ENCODE measurements at places on chromosomes 1 and 21. TPM values are rescaled to one million over a fixed set of nuclear protein-coding genes. Genes with fewer than 3 reads are reported as not detected.

- peaks cover 9% of the 10 kb centered on the region for H3K27me3 ChIP-seq
- H3K27ac ChIP-seq: no peak overlapping the region
- H3K4me1 ChIP-seq: peaks cover 7% of the 10 kb centered on the region
- H3K36me3 ChIP-seq: no peaks in the 10 kb centered on the region
- DNase-seq: no peak
These were observed 1.5 kb downstream of the MGST3 start for GRCh38 chr1:165632491-165632890.

GRCh38 chr21:26843933-26844257, 1.3 kb downstream of the ADAMTS1 start:
- peaks cover 63% of the 10 kb centered on the region for H3K27me3 ChIP-seq
- DNase-seq: no peak
- H3K36me3 ChIP-seq: peaks cover 10% of the 10 kb centered on the region
- H3K27ac ChIP-seq: peak overlapping the region; percentile 71

Gene CDC42
- 365 TPM for total RNA-seq

- no peak overlapping the region for H3K4me3 ChIP-seq
- H3K27ac ChIP-seq: no peak overlapping the region
- no peaks in the 10 kb centered on the region for H3K36me3 ChIP-seq
- DNase-seq: no peak
These were observed 153.7 kb upstream of the C1orf174 start for GRCh38 chr1:4053774-4054173.

- peaks cover 29% of the 10 kb centered on the region for H3K36me3 ChIP-seq
- no peaks in the 10 kb centered on the region for H3K27me3 ChIP-seq
- no peak overlapping the region for H3K4me3 ChIP-seq
These were observed 34.1 kb downstream of the TP53BP2 start for GRCh38 chr1:223811634-223812101.

GRCh38 chr1:167905671-167906070, 8.3 kb downstream of the ADCY10 start:
- peaks cover 6% of the 10 kb centered on the region for H3K36me3 ChIP-seq
- peaks cover 12% of the 10 kb centered on the region for H3K27me3 ChIP-seq
- DNase-seq: no peak

- H3K4me3 ChIP-seq: no peak overlapping the region
- no peaks in the 10 kb centered on the region for H3K4me1 ChIP-seq
- no peak overlapping the region for H3K27ac ChIP-seq
- no peaks in the 10 kb centered on the region for H3K27me3 ChIP-seq
- no peak for DNase-seq
- no peaks in the 10 kb centered on the region for H3K36me3 ChIP-seq
These were observed 371.2 kb upstream of the PLXNA2 start for GRCh38 chr1:208615371-208615770.

Gene ARHGAP30
- total RNA-seq: 277 TPM

Gene PRRX1
- total RNA-seq: not detected

DNA sequence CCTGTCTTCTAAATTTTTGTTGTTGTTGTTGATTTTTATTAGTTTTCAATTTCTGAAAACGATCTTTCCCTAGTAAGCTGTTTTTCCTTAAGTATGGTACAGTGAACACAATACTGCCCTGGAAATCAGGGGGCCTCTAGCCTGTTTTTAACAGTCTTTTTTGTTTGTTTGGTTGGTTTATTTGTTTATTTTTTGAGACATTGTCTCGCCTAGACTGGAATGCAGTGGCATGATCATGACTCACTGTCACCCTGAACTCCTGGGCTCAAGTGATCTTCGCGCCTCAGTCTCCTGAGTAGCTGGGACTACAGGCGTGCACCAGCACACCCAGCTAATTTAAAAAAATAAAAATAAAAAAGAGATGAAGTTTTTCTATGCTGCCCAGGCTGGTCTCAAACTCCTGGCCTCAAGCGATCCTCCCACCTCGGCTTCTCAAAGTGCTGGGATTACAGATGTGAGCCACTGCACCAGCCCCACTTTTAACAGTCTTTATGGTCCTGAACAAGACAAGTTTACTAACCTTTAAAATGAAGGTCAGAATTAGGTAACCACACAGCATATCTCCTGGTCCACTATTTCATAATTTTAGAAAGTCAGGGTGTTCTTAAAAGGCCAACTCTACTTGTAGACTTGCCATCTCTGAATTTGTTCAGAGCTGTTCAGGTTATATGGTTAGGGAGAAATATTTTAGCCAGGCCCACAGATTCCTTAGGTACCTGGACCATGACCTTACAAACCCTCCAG, 35.4 kb downstream of the TBCE start:
- peaks cover 6% of the 10 kb centered on the region for H3K36me3 ChIP-seq
- DNase-seq: no peak
- no peak overlapping the region for H3K27ac ChIP-seq
- no peak overlapping the region for H3K4me3 ChIP-seq
- no peaks in the 10 kb centered on the region for H3K4me1 ChIP-seq

- no peak overlapping the region for H3K4me3 ChIP-seq
- no peaks in the 10 kb centered on the region for H3K36me3 ChIP-seq
- peaks cover 47% of the 10 kb centered on the region for H3K4me1 ChIP-seq
- H3K27me3 ChIP-seq: peaks cover 45% of the 10 kb centered on the region
These were observed 897 bp downstream of the COL16A1 start for GRCh38 chr1:31702836-31703404.

DNA sequence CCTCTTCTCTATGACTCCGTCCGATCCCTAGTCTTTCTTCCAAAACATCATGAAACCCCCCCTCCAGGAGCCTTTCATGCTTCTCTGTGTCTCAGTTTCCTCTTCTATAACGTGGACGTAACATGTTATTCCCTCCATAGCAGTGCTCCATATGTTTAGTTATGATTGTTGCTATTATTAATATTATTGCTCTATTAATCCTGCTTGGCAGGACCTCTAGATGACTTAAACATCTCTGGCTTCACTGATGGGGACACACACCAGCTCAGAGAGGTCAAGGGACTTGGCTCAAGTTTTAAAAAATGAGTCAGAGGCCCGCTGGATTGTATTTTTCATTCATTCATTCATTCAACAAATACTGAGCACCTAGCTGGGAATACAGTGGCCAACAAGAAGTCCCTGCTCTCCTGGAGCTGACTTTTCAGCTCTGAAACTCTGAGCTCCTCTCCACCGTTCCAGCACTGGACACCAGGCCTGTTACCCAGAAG, 404 bp upstream of the CPLANE2 start:
- no peak for DNase-seq
- H3K4me3 ChIP-seq: peak overlapping the region; percentile 84
- peak overlapping the region; percentile 87 for H3K27ac ChIP-seq
- peaks cover 34% of the 10 kb centered on the region for H3K4me1 ChIP-seq
- no peaks in the 10 kb centered on the region for H3K27me3 ChIP-seq

DNA sequence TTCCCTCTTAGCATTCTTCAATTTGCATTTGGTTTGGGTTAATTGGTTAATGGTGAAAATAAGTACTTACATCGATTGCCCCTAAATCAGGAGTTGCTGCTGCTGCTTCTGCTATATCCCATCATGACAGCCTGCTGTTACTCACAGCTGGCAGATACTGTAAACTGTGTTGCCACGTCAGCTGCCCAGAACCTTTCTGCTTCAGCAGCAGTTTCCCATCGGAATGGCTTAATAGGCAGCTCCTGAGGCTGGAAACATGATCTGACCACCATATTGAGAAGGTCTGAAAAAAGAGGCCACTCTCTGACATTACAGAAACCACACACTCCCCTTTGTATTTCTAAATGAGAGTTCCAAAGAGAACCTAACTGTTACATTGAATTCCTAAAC, 14.3 kb upstream of the SEC16B start:
- H3K27me3 ChIP-seq: no peaks in the 10 kb centered on the region
- no peaks in the 10 kb centered on the region for H3K36me3 ChIP-seq
- H3K27ac ChIP-seq: no peak overlapping the region
- H3K4me1 ChIP-seq: no peaks in the 10 kb centered on the region

DNA sequence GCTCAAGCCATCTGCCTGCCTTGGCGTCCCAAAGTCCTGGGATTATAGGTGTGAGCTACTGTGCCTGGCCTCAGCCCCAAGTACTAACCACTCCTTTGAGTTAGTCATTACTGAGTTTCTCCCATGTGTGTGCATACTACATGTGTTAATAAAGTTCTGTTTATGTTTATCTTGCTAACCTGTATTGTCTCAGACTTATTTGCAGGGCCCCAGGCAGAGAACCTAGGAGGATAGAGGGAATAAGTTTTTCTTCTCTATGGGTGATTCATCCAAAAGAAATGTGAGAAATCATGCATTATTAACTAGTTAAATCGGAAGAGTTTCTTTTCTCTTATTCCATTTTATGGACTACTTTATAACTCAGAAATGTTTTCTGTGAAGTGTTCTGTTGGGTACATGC, 203.9 kb upstream of the CACYBP start:
- no peaks in the 10 kb centered on the region for H3K36me3 ChIP-seq
- DNase-seq: no peak
- H3K4me3 ChIP-seq: no peak overlapping the region
- no peaks in the 10 kb centered on the region for H3K27me3 ChIP-seq

Gene CD1E
- not detected for total RNA-seq

Gene SYF2
- total RNA-seq: 37.1 TPM

GRCh38 chr1:12275370-12275769, 45.5 kb downstream of the VPS13D start:
- H3K27me3 ChIP-seq: no peaks in the 10 kb centered on the region
- H3K27ac ChIP-seq: no peak overlapping the region
- H3K36me3 ChIP-seq: peaks cover 51% of the 10 kb centered on the region

- H3K27ac ChIP-seq: no peak overlapping the region
- no peaks in the 10 kb centered on the region for H3K4me1 ChIP-seq
- peaks cover 21% of the 10 kb centered on the region for H3K27me3 ChIP-seq
These were observed 2.7 kb upstream of the PALMD start for GRCh38 chr1:99643021-99643779.

DNA sequence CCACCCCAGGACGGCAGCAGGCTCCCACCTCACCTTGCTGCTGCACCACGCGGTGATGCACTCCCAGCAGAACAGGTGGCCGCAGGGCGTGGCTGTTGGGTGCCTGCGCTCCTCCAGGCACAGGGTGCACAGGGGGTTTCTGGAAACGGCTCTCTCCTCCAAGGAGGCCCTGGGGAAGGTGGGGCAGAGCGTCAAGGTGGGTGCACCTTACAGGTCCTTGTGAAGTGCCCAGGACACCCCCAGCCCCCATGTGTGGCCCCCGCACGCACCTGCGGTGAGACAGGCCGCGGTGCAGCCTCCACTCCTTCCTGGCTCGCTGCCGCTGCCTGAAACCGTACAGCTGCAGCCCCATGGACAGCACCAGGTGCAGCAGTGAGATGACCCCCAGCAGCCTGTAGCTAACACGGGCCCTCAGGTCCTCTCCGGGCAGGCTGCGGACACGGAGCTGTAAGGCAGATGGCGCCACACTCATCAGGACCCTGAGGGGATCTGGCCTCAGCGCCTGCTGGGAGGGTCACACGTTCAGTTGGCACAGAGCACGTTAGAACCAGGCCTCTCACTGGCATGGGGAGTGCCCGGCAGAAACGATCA, 5.8 kb downstream of the PEX10 start:
- no peaks in the 10 kb centered on the region for H3K27me3 ChIP-seq
- peaks cover 32% of the 10 kb centered on the region for H3K36me3 ChIP-seq
- no peak for DNase-seq
- H3K4me3 ChIP-seq: no peak overlapping the region
- H3K27ac ChIP-seq: no peak overlapping the region
- H3K4me1 ChIP-seq: peaks cover 16% of the 10 kb centered on the region

DNA sequence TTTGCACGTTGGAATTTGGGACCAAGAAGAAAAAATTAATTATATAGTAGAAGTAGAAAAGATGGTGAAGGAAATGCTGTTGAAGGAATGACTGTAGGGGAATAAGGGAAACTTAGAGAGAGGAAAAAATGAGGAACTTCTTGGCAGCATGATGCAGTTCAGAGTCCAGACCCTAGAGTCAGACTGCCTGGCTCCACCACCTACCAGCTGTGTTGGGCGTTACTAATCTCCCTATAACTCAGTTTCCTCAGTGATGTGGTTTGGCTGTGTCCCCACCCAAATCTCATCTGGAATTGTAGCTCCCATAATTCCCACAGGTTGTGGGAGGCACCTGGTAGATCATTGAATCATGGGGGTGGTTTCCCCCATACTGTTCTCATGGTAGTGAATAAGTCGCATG, 1.3 kb upstream of the SELP start:
- DNase-seq: no peak
- no peaks in the 10 kb centered on the region for H3K27me3 ChIP-seq
- peaks cover 17% of the 10 kb centered on the region for H3K36me3 ChIP-seq

- H3K27ac ChIP-seq: no peak overlapping the region
- no peaks in the 10 kb centered on the region for H3K27me3 ChIP-seq
- no peak overlapping the region for H3K4me3 ChIP-seq
These were observed 5.5 kb downstream of the CLCA4 start for GRCh38 chr1:86552376-86552775.

Gene MATN1
- total RNA-seq: not detected

Gene PPT1
- 81.1 TPM for total RNA-seq

DNA sequence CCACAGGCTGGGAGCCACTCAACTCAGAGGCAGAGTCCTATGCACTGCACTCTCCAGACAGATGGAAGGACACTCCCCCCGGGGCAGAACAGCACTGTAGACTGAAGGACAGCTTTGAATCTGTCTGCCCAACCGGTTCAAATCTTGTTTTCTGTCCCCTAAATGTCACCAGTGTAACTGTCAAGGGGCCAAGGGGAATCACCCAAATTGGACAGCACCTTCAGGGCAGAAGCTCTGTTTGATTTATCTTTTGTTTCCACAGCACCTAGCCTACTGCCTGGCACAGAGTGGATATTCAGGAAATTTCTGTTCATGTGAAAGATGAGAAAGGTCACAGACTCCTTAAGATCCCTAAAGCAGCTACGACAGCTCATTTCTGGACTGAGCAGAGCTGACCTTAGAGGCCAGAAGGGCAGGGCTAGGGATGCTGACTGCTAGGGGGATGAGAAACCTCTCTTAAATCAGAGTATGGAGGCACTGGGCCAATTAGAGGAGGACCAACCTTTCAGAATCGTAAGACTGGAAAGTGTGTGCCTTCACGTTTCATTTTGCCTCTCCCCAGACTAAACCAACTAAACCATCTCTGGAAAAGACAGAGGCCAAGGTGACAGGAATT, 41.0 kb downstream of the ITPKB start:
- peak overlapping the region; percentile 68 for H3K27ac ChIP-seq
- H3K36me3 ChIP-seq: peaks cover 51% of the 10 kb centered on the region
- no peak overlapping the region for H3K4me3 ChIP-seq

- DNase-seq: no peak
- no peaks in the 10 kb centered on the region for H3K36me3 ChIP-seq
- no peaks in the 10 kb centered on the region for H3K4me1 ChIP-seq
- H3K27me3 ChIP-seq: no peaks in the 10 kb centered on the region
- H3K27ac ChIP-seq: no peak overlapping the region
These were observed 35.8 kb downstream of the NDUFS5 start for GRCh38 chr1:39061951-39062350.

GRCh38 chr1:64124704-64125440, 78.6 kb upstream of the UBE2U start:
- no peak overlapping the region for H3K27ac ChIP-seq
- no peak overlapping the region for H3K4me3 ChIP-seq
- H3K27me3 ChIP-seq: peaks cover 18% of the 10 kb centered on the region

GRCh38 chr1:112007169-112007568, 17.7 kb upstream of the KCND3 start:
- H3K36me3 ChIP-seq: no peaks in the 10 kb centered on the region
- DNase-seq: no peak
- no peak overlapping the region for H3K4me3 ChIP-seq
- no peaks in the 10 kb centered on the region for H3K4me1 ChIP-seq
- peaks cover 8% of the 10 kb centered on the region for H3K27me3 ChIP-seq

- peak within 1 kb of the TSS; percentile 86 for H3K4me3 ChIP-seq
- H3K36me3 ChIP-seq: peaks cover 24% of the 10 kb centered on the region
- no peak for DNase-seq
- peak within 1 kb of the TSS; percentile 93 for H3K27ac ChIP-seq
- H3K27me3 ChIP-seq: no peaks in the 10 kb centered on the region
These were observed at the start of gene CD84 for GRCh38 chr1:160579216-160579701. TSS of gene CD84 (minus strand) at chr1:160579496. CDS start at chr1:160579437, 59 bp downstream.
